Osteoblast (primary cell): ENCODE measurements at places on chromosomes 16 and 17. TPM values are rescaled to one million over a fixed set of nuclear protein-coding genes. Genes with fewer than 3 reads are reported as not detected.
A peak's percentile ranks its signal among the peaks of the same experiment; 100 is the strongest.

GRCh38 chr16:53334581-53334980 lies 99.7 kb upstream of the RBL2 start:
- no peak for DNase-seq
- no peak overlapping the region for H3K4me3 ChIP-seq
- H3K27me3 ChIP-seq, result no peaks in the 10 kb centered on the region

DNA sequence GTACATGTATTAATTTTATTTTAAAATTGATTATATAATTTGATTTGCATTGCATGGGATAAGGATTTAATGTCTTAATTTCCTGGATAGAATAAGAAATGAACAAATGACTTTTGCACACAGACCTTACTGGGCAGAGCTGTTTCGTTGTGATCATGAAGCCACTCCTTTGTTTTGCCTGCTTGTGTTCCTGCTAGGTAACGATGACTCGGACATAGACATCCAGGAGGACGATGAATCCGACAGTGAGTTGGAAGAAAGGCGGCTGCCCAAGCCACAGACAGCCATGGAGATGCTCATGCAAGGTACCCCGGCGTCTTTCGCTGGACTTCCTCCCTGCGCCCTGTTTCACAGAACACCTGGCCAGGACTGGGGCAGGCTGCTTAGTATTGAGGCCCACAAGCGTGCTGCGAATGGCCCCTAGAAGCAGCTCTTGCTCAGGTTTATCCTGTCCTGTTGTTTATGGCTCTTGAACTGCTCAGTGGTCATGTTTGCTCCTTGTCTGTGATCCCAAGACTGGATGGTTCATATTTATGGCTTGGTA lies 29.6 kb downstream of the CLUAP1 start:
- H3K27ac ChIP-seq, result no peak overlapping the region
- no peak overlapping the region for H3K4me3 ChIP-seq
- DNase-seq, result no peak
- no peaks in the 10 kb centered on the region for H3K4me1 ChIP-seq
- no peaks in the 10 kb centered on the region for H3K27me3 ChIP-seq

- H3K36me3 ChIP-seq, result peaks cover 20% of the 10 kb centered on the region
- H3K4me3 ChIP-seq, result peak overlapping the region; percentile 84
- no peak for DNase-seq
- no peaks in the 10 kb centered on the region for H3K27me3 ChIP-seq
Measured at GRCh38 chr16:681746-682427, 1.7 kb downstream of the STUB1 start.

- no peaks in the 10 kb centered on the region for H3K36me3 ChIP-seq
- no peak for DNase-seq
- no peaks in the 10 kb centered on the region for H3K27me3 ChIP-seq
- no peak overlapping the region for H3K4me3 ChIP-seq
- H3K27ac ChIP-seq, result no peak overlapping the region
Measured at GRCh38 chr16:53948734-53949430, 244.9 kb downstream of the FTO start.

DNA sequence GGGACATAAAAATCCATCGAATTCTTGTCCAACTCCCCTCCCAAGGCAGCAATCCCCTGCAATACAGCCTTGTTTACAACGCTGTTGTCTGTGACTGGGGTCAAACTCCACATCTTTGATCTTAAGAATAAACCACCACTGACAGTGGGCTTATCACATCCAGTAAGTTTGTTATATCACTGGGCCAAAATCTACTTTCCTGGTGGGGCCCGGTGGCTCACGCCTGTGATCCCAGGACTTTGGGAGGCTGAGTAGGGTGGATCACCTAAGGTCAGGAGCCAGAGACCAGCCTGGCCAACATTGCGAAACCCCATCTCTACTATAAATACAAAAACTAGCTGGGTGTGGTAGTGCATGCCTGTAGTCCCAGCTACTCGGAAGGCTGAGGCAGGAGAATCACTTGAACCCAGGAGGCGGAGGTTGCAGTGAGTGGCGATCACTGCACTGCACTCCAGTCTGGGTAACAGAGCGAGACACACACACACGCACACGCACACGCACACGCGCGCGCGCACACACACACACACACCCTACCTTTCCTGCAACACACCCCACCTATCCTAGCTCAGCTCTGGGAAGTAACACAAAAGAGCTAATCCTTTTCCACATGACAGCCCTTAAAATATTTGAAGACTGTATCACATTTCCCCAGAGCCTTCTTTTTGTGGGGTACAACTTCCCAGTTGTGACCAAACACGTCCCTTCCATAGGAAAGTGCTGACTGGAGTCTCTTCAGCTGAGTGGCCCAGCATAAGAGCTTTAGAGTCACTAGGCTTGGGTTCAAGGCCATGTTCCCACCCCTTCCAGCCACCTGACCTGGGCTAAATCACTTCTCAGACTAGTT lies 20.9 kb upstream of the ABCC1 start:
- H3K4me3 ChIP-seq, result no peak overlapping the region
- no peaks in the 10 kb centered on the region for H3K4me1 ChIP-seq
- H3K36me3 ChIP-seq, result no peaks in the 10 kb centered on the region
- H3K27me3 ChIP-seq, result no peaks in the 10 kb centered on the region

GRCh38 chr17:16212793-16213192 lies 2.5 kb downstream of the NCOR1 start:
- no peak overlapping the region for H3K27ac ChIP-seq
- H3K36me3 ChIP-seq, result no peaks in the 10 kb centered on the region
- no peak for DNase-seq
- no peaks in the 10 kb centered on the region for H3K27me3 ChIP-seq
- H3K4me1 ChIP-seq, result peaks cover 17% of the 10 kb centered on the region

DNA sequence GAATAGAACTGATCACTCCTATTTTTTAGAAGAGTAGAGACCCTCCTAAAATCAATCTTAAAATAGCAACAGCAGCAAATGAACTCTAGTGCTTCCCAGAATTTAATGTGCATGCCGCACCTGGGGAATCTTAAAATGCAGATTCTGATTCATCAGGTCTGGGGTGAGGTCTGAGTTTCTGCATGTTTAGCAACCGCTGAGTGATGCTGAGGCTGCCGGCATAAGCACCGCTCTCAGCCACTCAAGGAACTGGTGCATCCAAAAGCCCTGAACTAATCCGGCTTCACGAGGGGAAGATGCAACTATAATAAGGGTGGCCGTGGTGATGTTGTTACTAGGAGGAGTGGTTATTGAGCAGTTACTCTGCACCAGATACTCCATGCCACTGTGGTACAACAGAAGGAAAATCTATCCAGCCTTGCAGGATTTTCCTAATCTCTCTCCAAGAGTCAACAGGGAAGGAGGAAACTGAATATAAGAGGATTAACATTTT lies 19.7 kb downstream of the SDK2 start:
- no peak overlapping the region for H3K27ac ChIP-seq
- H3K27me3 ChIP-seq, result no peaks in the 10 kb centered on the region
- no peak overlapping the region for H3K4me3 ChIP-seq
- no peaks in the 10 kb centered on the region for H3K4me1 ChIP-seq
- H3K36me3 ChIP-seq, result no peaks in the 10 kb centered on the region
- DNase-seq, result no peak

GRCh38 chr17:42010898-42011516 lies 6.2 kb downstream of the DNAJC7 start:
- no peaks in the 10 kb centered on the region for H3K27me3 ChIP-seq
- H3K36me3 ChIP-seq, result peaks cover 4% of the 10 kb centered on the region
- peaks cover 53% of the 10 kb centered on the region for H3K4me1 ChIP-seq

GRCh38 chr17:76000016-76000754 lies 470 bp upstream of the CDK3 start:
- H3K27me3 ChIP-seq, result no peaks in the 10 kb centered on the region
- DNase-seq, result peak; percentile 97
- H3K4me3 ChIP-seq, result no peak overlapping the region
- peaks cover 11% of the 10 kb centered on the region for H3K4me1 ChIP-seq
- H3K36me3 ChIP-seq, result no peaks in the 10 kb centered on the region

COX6A2 gene
- not detected in 2 replicates for total RNA-seq

MAPK8IP3 gene
- 64.1 and 71.0 TPM in 2 replicates for total RNA-seq

ADORA2B gene
- 4.7 and 5.9 TPM in 2 replicates for total RNA-seq

DBF4B gene
- total RNA-seq, result 2.2 and 2.7 TPM in 2 replicates

CBX8 gene
- total RNA-seq, result 2.4 and 3.3 TPM in 2 replicates

SPEM1 gene
- total RNA-seq, result not detected in 2 replicates

ATP2C2 gene
- not detected in 2 replicates for total RNA-seq
